ENCODE measurements at places on chromosomes 5 and 9. TPM values are rescaled to one million over a fixed set of nuclear protein-coding genes. Genes with fewer than 3 reads are reported as not detected.
A peak's percentile ranks its signal among the peaks of the same experiment; 100 is the strongest.

SPATA31C1 gene
- total RNA-seq: not detected

NFIB gene
- 37.2 TPM for total RNA-seq

GCNT4 gene
- 1.4 TPM for total RNA-seq

FAM114A2 gene
- total RNA-seq: 24.4 TPM

GRCh38 chr9:107273634-107274033, 9.4 kb upstream of the RAD23B start:
- no peak for ATAC-seq

DNA sequence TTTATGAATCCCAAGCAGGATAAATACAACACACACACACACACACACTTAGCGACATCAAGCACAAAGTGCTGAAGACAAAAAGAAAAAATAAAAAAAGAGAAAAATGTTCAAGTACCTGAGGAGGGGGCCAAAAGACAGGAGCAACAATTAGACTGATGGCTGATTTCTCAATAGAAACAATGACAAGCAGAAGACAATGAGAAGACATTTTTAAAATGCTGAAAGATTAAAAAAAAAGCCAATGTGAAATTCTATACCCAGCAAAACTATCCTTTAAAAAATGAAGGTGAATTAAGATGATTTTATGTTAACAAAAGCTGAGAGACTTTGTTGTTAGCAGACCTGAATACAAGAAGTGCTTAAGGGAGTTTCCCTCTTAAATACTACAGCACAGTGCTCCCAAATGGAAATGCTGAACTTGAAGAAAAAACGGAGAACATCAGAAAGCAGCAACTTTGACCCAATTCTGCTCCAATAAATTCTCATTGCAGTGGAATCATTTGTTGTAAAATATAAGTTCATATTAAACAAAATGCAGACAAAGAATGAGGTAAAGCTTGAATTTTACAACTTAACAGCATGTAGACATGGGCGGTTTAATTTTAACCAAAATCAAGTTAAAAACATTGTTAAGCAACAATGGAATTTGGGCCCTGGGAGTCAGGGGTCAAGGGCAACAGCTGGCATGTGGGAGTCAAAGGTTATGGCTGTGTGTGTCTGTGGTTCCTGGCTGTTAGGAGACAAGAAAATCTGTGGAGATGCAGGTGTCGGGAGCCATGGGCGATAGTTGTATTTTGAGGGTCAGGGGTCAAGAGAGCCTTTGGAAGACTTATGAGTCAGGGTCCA, 776 bp upstream of the RANBP17 start:
- ATAC-seq: no peak

- ATAC-seq: no peak
Observed at GRCh38 chr5:127988146-127988760, 95.3 kb upstream of the SLC12A2 start.

DNA sequence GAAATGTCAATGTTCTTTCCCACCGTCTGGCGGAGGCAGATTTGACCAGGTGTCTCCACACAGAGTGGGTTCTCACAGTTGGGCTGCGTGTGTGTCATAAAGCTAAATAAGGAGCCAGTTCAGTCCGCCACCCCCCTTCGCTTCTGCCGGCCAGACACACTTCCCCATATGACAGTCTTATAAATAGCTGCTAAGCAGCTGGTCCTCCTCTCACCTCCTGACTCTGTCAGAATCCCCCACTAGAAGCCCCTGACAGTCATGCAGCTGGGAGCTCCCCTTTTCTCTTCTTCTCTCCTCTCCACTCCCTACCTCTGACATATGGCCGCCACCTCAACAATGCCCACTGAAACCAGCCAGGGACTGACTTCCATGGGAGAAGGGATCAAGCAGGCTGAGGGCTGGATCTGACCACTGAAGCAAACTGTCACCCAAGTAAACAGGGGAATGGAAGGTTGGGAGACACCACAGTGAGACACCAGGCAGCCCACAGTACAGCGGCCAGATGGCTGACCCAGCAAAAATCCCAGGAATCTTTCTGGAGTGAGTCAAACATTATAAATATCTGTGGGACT, 141.9 kb upstream of the EFNA5 start:
- ATAC-seq: no peak

GRCh38 chr5:104573949-104574709, 1011.5 kb upstream of the NUDT12 start:
- no peak for ATAC-seq

DNA sequence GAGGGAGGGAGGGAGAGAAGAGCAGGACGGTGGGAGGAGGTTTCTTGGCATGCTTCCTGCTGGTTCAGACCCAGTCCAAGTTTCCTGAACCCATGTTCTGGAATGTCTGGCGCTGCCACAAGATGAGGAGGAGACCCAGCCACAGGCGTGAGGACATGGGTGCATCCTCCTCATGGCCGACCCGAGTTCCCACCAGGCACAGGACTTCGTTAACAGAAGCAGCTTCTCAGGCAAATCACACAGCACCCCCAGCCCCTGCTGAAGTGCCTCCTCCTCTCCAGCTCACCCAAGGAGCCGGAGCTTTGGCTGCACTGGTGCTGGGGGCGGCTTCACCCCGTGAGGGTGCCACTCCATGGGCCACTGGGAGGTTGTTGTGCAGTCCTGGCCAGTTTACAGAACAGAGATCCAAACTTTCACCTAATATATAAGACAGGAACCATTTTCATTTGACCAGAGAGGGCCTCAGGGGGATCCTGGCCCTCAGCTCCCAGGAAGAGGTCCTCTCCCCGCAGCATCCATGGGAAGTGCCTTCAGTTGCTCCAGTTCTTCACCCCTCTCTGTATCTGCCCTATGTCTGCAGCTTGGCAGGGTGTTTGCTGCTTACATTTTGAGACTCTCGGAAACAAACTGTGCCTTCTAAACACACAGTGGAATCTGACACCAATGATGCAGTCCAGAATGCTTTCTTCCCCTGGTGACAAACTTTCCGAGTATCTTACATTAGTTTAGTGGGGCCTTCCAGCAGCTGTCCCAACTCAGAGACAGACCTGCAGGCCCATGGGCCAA, 10.2 kb upstream of the NKD2 start:
- no peak for ATAC-seq

GRCh38 chr9:98849563-98849962, 42.1 kb downstream of the GALNT12 start:
- no peak for ATAC-seq

- ATAC-seq: no peak
Observed at GRCh38 chr9:34633166-34633565, 4.3 kb upstream of the ARID3C start.

- no peak for ATAC-seq
Observed at GRCh38 chr9:93136011-93136440, 2.0 kb upstream of the NINJ1 start.

- no peak for ATAC-seq
Observed at GRCh38 chr5:125583321-125584139, 837.1 kb upstream of the ZNF608 start.

DNA sequence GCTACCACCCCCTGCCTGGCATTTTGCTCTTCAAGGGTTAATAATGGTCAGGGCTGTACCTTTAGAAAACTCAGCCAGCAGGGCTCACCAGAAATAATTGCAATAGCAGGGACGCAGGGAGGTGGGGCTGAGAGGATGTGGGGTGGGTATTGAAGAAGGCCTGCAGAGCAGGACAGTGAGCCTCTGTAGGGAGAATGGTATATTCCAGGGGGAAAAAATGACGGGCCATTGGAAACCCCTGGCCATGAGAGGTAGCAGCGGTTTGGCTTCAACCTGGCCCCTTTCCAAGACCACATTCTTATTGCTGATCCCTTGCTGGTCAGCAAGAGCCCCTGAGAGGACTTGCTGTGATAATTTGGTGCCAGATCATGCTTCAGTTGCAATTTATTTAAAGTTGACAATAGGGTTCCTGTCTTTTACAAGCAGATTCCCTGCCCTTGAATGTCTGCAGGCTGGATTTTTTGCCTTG, 36.7 kb upstream of the CTNNA1 start:
- no peak for ATAC-seq

DNA sequence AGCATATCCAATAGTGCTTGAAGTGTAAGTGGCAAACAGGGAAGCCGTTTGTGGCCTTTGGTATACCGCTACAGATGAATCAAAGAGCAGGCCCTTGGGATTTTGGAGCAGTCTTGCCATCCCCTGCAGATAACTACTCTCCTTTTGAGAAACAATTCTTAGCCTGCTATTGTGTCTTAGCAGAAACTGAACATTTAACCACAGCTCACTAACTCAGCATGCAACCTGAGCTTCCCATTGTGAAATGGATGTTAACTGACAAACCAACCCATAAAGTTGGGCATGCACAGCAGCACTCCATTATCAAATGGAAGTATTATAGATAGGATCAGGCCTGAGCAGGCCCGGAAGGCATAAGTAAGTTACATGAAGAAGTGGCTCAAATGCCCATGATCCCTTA, 315.3 kb upstream of the PTGER4 start:
- no peak for ATAC-seq

DNA sequence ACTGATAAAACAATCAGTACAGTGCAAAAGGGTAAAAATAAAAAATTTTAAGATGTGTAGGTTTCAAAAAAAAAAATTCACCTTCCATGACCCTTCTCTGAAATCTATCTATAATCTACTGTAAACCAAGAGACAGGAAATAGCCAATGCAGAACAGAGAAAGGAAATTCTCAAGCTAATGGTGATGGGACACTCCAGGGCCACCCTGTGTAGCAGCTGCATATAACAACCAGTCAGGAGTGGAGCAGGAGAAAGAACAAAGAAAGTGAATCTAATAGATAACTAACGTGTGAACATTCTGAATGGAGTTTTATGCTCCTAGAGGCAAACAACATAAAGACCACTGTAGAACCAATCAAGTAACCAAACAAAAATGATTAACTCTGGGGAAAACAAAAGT, 16.6 kb downstream of the SPTLC1 start:
- no peak for ATAC-seq

- no peak for ATAC-seq
Observed at GRCh38 chr5:83925321-83925954, 204.8 kb upstream of the HAPLN1 start.

- ATAC-seq: no peak
Observed at GRCh38 chr9:99050292-99050911, 54.5 kb upstream of the TGFBR1 start.

GRCh38 chr9:71303351-71303750, 181.9 kb upstream of the TRPM3 start:
- ATAC-seq: no peak

DNA sequence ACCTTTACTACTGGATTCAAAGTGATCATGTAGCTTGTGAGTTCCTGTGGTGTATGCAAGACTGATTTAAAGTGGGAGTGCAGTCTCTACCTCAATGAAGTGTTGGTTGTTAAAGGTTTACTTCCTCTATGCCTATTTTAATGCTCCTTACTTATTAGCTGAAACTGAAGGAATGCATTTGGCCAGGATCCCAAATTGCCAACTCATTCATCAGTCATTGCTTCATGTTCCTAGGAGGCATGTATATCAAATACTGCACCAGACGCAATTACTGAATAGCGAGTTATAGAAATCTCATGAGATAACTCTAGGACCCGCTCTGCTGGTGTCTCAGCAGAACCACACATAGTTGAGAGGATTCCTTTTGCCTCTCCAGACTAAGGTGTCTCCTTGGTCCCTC, 143.0 kb upstream of the RPS23 start:
- peak; percentile 76 for ATAC-seq

DNA sequence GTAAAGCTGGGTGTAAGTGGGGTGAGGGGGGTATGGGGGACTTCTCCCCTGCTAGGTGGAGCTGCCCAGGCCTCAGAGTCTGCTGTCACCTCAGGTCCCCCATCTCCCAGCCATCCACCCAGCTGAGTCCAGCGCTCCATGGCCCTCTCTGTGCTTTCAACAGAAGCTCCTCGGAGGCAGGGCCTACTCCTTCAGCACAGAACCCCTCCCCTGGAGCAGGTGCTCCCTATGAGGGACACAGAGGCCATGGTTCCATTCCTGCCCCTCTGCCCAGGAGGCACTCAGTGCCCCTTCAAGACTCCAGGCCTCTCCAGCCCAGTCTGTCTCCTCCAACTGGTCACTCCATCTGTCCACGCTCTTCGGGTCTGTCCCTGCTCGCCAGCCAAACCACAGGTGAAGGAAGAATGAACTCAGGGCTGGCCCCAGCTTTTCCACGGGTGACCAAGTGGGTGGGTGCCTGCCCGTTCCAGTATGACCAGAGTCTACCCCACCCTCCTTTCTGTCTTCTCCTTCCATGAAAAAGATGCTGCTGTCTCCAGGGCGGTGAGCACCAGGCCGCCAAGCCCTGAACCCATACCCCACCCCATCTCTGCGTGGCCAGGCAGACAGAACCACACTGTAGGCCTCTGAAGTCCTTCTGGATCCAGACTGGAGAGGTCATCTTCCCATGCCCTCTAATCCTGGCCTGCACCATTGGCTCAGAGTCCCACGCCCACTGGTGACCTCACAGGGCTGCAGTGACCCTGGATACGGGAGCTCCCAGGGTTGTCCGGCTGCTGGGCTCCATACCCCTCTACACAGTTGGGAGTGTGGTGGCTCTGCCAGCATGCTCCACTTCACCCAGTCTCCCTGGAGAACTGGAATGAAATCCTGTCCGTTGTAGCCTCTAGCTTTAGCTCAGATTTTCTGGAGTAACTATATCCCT, 11.9 kb downstream of the GBGT1 start:
- ATAC-seq: no peak

- ATAC-seq: peak; percentile 40
Observed at GRCh38 chr9:16867576-16868311, 2.7 kb downstream of the BNC2 start.

DNA sequence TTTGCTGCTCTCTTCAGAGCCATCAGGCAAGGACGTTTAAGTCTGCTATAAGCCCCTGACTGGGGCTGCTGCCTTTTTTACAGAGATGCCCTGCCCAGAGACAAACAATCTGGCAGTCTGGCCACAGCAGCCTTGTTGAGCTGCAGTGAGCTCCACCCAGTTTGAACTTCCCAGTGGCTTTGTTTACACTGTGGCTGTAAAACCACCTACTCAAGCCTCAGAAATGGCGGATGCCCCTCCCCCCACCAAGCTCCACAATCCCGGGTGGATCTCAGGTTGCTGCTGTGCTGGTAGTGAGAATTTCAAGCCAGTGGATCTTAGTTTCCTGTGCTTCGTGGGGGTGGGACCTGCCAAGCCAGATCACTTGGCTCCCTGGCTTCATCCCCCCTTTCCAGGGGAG, 59.7 kb upstream of the SNCAIP start:
- no peak for ATAC-seq

DNA sequence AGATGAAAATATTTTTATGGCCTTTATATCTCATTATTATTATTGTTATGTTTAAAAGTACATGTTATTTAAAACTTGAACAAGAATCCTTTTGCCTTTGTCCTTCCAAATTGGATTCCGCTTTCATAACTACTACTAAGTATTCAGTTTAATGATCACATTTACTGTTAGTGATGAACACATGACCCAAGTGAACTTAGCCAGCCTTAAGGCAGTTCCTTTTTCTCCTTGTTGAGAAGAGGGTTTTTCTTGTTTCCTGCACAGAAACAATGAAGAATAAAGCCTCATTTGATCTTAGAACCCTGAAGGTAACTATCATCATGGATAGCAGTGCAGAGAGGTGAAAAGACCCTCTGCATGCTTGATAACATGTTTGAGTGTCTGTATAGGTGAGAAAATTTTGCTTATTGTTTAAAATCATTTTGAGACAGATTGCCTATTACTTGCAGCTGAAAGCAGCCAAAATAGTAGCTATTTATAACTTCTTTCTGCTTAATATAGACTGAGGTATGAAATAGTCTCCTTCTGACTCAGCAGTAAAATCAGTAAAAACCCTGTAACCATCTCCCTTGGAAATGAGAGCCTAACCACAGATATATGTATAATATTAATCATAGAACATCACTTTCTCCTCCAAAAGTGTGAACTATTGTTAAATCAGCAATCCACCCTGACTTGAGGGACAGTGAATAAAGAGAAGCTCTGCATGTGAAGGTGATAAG, 266.2 kb downstream of the SPATA31D1 start:
- no peak for ATAC-seq

Measured in esophagus mucosa (tissue), 1 donor.